Activated CD4-positive, alpha-beta memory T cell treated with anti-CD3 and anti-CD28 coated beads, Interleukin-2, amount 10 ng/mL, durations not matched to agents 7 days and 5 days (primary cell): ENCODE measurements at places on chromosomes 5 and 9. TPM values are rescaled to one million over a fixed set of nuclear protein-coding genes. Genes with fewer than 3 reads are reported as not detected.
A peak's percentile ranks its signal among the peaks of the same experiment; 100 is the strongest.

- no peaks in the 10 kb centered on the region for H3K27me3 ChIP-seq
- H3K4me1 ChIP-seq, result no peaks in the 10 kb centered on the region
- no peak for DNase-seq
- no peaks in the 10 kb centered on the region for H3K36me3 ChIP-seq
- no peak overlapping the region for H3K27ac ChIP-seq
- H3K4me3 ChIP-seq, result no peak overlapping the region
These were observed 629.2 kb downstream of the BNC2 start for GRCh38 chr9:16241231-16241630.

DNA sequence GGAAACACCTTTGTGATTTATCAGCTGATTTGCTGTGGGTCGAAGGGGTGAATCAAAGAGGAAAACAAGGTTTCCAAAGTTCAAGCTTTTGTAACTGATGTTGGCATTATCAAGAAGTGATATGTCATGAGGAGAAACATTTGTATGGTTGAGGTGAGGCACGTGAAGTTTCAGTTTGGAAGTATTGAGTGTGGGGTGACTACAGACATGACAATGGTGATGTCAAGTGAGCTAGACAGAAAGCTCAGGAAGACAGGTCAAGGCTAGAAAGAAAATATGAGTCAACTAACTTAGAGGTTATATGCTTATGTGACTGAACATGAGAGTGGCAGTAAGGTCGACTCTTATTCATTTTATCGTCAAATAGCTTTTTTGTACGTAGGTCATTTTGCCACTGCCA, 99.1 kb downstream of the RAB3C start:
- H3K4me3 ChIP-seq, result no peak overlapping the region
- DNase-seq, result no peak
- no peaks in the 10 kb centered on the region for H3K36me3 ChIP-seq
- H3K4me1 ChIP-seq, result no peaks in the 10 kb centered on the region
- H3K27me3 ChIP-seq, result peaks cover 4% of the 10 kb centered on the region
- H3K27ac ChIP-seq, result no peak overlapping the region

NUTM2G gene
- not detected for total RNA-seq

C1QTNF2 gene
- not detected for total RNA-seq

DNA sequence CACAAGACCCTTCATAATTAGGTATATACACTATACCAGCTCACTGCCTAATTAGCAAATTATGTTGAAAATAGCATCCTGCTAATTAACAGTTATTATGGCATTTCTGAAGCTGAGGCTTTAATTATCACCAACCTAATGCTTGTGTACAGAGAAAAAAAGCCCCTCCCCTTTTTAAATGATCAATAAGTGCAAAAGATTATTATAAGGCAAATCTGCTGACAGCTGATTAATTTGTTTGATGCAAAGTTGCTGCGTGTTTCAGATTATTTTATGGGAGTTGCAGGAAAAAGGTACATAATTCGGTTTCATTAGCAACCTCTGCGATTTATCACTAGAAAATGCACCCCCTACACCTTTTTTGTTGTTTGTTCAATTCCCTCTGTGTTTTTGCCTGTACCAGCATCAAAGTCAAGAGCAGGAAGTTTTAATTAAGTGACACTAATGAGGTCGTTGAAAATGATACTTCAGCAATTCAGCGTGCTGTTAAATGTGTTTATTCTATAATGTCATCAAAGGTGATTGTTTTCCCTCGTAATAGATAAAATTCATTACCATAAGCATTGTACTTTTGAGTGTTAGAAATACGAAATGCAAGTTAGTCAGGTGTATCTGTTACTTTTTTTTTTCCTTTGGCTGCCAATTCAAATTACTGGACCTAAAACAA, 170.0 kb downstream of the EBF1 start:
- DNase-seq, result no peak
- H3K36me3 ChIP-seq, result no peaks in the 10 kb centered on the region
- H3K27me3 ChIP-seq, result peaks cover 23% of the 10 kb centered on the region
- H3K4me3 ChIP-seq, result no peak overlapping the region

DNA sequence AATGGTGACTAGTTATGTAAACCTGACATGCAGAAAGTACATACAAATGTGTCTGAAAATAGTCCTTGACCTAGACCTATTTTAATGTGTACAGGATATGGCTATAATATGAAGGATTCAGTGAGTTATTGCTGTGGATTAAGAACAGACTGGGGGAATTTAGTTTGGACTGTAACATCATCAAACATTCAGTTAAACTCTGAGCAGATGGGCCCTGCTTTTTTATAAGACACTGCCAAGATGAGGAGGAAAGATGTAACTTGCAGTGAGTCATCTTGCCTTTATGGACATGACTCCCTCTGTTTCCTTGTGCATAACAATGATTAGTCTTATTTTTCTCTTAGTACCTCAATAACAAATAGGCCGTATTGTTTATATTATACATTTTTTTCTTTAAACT, 12.2 kb downstream of the PPP3R2 start:
- no peaks in the 10 kb centered on the region for H3K27me3 ChIP-seq
- H3K4me1 ChIP-seq, result peaks cover 18% of the 10 kb centered on the region
- no peak for DNase-seq
- no peaks in the 10 kb centered on the region for H3K36me3 ChIP-seq
- H3K27ac ChIP-seq, result no peak overlapping the region
- no peak overlapping the region for H3K4me3 ChIP-seq

DNA sequence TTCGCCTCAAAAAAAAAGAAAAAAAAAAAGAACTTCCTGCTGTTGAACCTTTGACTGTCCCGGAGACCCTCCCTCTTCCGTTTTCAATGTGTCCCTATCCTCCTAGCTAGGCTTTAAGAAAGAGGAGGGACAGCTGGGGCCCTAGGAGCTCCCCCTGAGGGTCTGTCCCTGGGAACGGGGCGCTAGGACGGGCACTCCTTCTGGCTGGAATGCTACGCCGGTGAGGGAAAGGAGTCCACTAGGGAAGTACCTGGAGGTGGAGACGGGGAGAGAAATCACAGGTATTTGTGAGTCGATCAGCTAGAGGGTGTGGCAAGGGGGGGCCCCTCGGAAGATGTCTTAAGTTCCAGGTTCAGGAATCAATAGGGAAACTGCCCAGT, 4.6 kb downstream of the SIT1 start:
- H3K27ac ChIP-seq, result peak overlapping the region; percentile 92
- H3K36me3 ChIP-seq, result peaks cover 57% of the 10 kb centered on the region
- no peak for DNase-seq
- H3K4me3 ChIP-seq, result peak overlapping the region; percentile 88
- no peaks in the 10 kb centered on the region for H3K27me3 ChIP-seq

DNA sequence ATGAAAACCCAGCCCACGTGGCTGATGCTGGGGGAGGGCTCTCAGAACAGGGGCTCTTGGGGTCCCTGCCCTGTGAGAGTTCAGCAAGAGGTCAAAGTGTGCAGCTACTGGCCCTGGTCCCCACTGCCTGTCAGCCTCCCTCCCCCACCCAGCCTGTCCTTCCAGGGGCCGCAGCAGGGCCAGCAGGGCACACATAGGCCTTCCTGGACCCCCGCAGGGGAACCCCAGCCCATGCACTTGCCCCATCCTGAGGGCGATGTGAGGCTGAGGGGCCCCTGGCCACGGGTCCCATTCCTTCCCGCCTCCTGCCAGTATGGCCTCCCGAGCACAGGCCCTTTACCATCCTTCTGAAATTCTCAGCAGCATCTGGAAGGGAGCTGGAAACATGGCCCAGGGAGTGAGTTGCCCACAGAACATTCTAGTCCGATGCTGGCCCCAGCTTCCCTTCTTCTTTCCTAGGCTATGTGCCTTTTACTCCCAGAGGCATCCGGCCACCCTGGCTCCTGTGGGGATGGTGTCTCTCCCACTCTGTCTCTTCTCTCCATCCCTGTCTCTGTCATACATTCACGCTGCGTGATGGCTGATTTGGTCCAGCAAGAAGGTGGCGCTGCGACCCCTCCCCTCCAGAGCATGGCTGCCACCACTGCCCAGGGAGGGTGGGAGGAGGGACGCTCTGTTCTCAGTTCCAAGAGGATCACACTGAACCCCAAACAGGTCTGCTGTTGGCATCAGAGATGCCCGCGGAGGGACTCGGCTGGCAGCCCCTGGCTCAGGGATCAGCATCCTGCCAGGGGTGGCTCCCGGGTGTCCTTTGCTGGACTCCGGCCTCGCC, 19.6 kb downstream of the MRPL36 start:
- H3K36me3 ChIP-seq, result no peaks in the 10 kb centered on the region
- peaks cover 17% of the 10 kb centered on the region for H3K4me1 ChIP-seq
- no peak for DNase-seq
- peaks cover 8% of the 10 kb centered on the region for H3K27me3 ChIP-seq
- no peak overlapping the region for H3K27ac ChIP-seq

GRCh38 chr9:122055701-122056100, 37.4 kb downstream of the TTLL11 start:
- H3K4me1 ChIP-seq, result peaks cover 10% of the 10 kb centered on the region
- DNase-seq, result no peak
- no peak overlapping the region for H3K4me3 ChIP-seq
- H3K27ac ChIP-seq, result no peak overlapping the region

DNA sequence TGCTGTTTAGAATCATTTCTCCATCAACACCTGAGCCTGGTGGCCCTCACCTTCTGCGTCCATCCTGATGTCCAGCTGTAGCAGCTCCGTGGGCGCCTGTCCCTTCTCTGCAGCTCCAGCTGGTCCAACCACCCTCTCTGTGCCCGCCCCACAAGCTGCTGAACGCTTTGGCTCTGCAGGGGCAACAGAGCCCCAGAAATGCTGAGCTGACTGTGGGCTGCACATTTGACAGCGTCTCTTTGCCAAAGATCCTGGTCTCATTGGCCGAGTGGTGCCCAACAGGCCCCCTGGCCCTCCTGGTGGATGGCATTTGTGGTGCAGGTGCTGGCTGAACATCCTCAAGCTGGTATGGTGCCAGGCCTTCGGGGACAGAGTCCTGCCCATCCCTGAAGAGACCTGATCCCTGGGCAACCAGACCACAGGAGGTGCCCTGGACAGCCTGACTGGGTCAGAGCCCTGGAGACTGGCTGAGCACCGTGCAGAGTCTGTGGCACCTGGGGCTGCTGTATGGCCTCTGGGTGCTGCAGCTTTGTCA, 25.3 kb upstream of the CEP72 start:
- H3K4me3 ChIP-seq, result no peak overlapping the region
- no peak for DNase-seq
- peaks cover 23% of the 10 kb centered on the region for H3K27me3 ChIP-seq
- no peak overlapping the region for H3K27ac ChIP-seq

DNA sequence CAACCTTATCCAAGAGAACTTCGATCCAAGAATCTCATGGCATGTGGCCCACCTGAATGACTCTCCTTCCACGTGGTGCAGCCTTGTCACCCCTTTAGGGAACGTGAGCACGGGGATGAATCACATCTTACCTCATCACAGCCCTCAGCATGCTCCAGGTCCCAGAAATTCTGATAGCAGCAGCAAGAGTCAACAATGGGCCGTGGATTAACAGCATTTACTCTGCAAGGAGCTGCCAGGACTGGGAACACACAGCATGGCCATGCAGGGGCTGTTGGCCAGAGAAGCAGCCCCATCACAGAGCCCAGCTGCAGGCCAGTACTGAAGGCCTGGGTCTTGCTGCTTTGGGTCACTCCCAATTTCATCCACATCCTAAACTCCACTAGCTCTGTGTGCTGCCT, 150.4 kb downstream of the C5orf15 start:
- DNase-seq, result no peak
- no peaks in the 10 kb centered on the region for H3K4me1 ChIP-seq
- no peak overlapping the region for H3K27ac ChIP-seq
- H3K36me3 ChIP-seq, result no peaks in the 10 kb centered on the region
- no peak overlapping the region for H3K4me3 ChIP-seq

GRCh38 chr5:180786531-180787398, 15.8 kb downstream of the MGAT1 start:
- H3K27ac ChIP-seq, result no peak overlapping the region
- peaks cover 5% of the 10 kb centered on the region for H3K4me1 ChIP-seq
- H3K27me3 ChIP-seq, result no peaks in the 10 kb centered on the region
- no peak for DNase-seq
- no peak overlapping the region for H3K4me3 ChIP-seq
- H3K36me3 ChIP-seq, result peaks cover 33% of the 10 kb centered on the region

MAPKAP1 gene
- 48.0 TPM for total RNA-seq

DNA sequence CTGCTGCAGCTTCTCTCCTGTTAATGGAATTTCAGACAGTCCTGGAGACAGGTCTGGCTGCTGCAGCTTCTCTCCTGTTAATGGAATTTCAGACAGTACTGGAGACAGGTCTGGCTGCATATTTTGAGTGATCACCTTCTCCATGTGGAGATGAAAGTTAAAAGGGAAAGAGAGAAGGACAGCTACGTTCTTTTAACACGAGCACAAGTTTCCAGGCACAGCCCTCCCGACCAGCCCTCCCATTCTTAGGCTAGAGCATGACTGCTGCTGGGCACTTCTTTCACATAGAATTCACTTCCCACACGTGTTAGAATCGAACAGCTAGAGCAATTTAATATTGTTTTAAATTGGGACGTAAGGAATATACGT, 133.3 kb upstream of the DMRT1 start:
- peaks cover 17% of the 10 kb centered on the region for H3K4me1 ChIP-seq
- H3K36me3 ChIP-seq, result peaks cover 25% of the 10 kb centered on the region
- no peak overlapping the region for H3K4me3 ChIP-seq
- H3K27ac ChIP-seq, result no peak overlapping the region
- no peak for DNase-seq

DNA sequence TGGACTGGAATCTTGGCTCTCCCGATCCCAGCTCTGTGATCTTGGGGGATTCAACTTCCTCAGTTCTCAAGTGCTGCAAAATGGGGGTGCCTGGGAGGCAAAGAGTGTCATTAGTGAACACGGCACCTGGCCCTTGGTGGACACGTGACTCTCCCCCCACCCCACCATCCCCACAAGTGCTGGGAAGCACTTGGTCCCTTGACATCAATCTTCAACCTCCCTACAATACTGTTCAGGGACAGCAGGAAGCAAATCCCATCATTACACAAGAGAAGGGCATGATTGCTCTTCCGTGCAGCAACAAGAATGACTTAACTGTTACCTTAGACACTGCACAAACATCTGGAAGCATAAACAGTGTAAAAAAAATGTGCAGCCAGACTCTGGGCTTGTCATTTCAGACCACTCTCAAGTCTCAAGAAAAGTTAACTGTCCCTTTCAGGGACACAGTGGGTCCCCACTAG, 61.4 kb downstream of the PSMB7 start:
- H3K4me3 ChIP-seq, result no peak overlapping the region
- DNase-seq, result no peak
- H3K4me1 ChIP-seq, result peaks cover 29% of the 10 kb centered on the region
- no peaks in the 10 kb centered on the region for H3K27me3 ChIP-seq
- no peak overlapping the region for H3K27ac ChIP-seq

GRCh38 chr5:38795986-38796741, 49.6 kb upstream of the OSMR start:
- DNase-seq, result no peak
- no peaks in the 10 kb centered on the region for H3K4me1 ChIP-seq
- H3K36me3 ChIP-seq, result no peaks in the 10 kb centered on the region
- H3K27ac ChIP-seq, result no peak overlapping the region
- no peak overlapping the region for H3K4me3 ChIP-seq

DNA sequence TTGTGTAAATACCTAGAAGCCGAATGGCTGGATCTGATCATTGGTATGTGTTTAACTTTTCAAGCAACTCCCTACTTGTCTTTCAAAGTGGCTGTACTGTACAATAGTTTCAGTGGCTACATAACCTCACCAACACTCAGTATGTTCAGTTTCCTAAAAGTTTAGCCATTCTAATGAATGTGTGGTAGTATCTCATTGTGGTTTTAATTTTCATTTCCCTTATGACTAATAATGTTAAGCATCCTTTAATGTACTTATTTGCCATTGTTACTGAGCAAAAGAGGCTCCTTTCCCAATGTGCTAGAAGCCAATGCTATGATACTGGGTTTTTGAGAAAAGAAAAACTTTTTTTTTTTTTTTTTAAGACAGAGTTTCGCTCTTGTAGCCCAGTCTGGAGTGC, 27.8 kb upstream of the ALDOB start:
- peaks cover 18% of the 10 kb centered on the region for H3K27me3 ChIP-seq
- H3K27ac ChIP-seq, result no peak overlapping the region
- no peaks in the 10 kb centered on the region for H3K36me3 ChIP-seq
- no peak for DNase-seq
- no peaks in the 10 kb centered on the region for H3K4me1 ChIP-seq
- no peak overlapping the region for H3K4me3 ChIP-seq
